ENCODE measurements at places on chromosomes 3 and 15.

DNA sequence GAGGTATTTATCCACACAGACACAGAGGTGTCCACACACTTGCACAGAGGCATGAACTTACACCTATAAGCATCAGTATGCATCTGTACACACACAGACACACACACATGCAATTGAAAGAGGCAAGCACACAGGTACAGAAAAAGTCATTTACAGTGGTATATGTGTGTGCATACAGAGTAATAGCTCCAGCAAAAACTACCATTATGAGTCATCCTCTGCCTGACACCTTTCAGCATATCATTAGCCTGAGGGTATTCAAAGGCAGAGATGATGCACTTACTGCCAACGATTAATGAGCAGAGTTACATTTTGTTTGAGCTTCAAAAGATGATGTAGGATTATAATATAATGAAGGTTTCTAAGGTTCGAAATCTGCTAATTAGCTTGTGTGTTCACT lies 100.3 kb upstream of the TPRG1 start:
- no peak for DNase-seq

GRCh38 chr3:34363881-34364280 lies 565.5 kb downstream of the PDCD6IP start:
- no peak for DNase-seq

- DNase-seq, result no peak
Observed at GRCh38 chr3:177349384-177349783, 152.1 kb upstream of the TBL1XR1 start.

DNA sequence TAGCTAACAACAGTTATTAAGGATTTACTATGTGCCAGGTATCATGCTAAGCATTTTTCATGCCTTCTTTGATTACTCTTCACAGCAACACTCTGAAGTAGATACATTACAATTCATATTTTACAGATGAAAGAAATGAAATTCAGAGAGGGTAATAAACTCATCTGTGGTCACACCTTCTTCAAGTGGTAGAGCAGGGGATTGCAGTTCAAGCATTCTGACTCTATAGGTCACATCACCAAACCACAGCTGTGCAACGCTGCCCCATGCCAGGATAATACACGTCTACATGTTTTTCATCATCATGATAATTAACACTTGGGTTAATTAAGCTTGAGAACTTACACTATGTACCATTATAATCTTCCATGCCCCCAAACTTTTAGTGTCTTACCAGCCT lies 98.5 kb downstream of the LRRC3B start:
- DNase-seq, result no peak

- peak; percentile 27 for DNase-seq
Observed at GRCh38 chr3:195441992-195442572, 738 bp downstream of the ACAP2 start.

GRCh38 chr15:64970698-64971097 lies 19.0 kb downstream of the SPG21 start:
- no peak for DNase-seq

DNA sequence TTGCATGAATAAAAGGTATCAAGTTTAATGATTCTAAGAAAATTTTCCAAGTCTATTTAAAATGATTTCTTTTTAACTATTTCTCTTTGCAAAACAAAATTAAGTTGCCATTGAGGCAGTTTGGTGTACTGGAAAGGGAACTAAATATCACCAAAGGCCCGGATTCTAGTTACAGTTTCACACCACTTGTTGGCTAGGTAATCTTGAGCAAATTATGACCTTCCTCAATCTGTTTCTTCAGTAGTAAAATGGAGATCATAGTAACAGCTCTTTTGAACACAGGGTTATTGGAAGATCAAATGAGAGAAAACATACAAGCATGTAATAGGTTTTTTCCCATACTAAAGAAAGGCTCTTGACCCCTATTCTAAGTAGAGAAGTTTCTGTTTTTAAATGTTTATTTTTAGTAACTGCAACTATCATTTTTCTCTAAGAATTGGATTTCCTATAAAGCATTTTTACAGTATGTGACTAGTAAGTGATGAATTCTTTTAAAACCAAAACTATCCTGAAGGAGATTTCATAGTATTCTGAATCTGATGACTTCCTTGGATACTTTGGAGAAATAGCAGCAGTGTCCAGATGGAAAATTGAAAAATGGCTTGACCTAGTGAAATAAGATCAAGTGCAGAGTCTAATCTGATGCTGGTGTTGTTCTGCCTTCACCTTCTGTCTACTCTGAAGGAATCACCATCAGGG lies 15.7 kb downstream of the SCAANT1 start:
- DNase-seq, result no peak

- DNase-seq, result no peak
Observed at GRCh38 chr3:101941318-101942040, 92.2 kb downstream of the NFKBIZ start.

GRCh38 chr3:97059168-97059567 lies 244.8 kb downstream of the EPHA6 start:
- no peak for DNase-seq

- no peak for DNase-seq
Observed at GRCh38 chr15:44069489-44069888, 125.6 kb downstream of the FRMD5 start.

DNA sequence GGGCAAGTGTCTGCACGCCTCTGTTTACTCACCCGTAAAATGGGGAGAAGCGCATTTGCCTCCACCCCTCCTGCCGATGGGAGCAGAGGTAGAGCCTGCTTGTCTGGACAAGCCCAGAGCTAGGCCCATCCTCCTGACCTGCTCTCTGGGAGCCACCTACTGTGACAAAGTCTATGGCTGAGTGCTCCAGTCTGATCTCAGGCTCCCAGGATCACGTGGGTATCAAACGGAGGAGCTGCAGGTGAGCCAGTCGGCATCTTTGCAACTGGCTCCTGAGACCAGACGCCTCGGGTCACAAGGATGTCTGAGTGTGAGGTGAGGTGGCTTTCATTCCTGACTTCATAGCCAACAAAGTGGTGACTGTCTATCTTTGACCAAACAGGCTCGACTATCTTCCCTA lies 2.1 kb upstream of the ALDH1A3 start:
- DNase-seq, result no peak

- no peak for DNase-seq
Observed at GRCh38 chr3:178840586-178840985, 231.0 kb downstream of the ZMAT3 start.

DNA sequence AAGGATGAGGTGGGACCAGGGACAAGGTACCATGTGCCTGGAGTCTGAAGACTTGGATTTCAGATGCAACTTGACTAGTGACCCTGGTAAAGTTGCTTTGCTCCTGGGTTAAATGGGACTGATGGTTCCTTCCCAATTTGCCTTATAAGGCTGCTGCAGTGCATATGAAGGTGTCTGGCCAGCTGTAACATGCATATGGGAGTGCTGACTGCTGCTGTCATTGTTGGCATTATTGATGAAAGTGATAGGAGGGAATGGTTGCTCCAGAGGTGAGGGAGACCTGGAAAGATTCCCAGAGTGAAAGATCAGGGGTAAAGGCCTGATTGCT lies 20.5 kb downstream of the CYP8B1 start:
- DNase-seq, result no peak

DNA sequence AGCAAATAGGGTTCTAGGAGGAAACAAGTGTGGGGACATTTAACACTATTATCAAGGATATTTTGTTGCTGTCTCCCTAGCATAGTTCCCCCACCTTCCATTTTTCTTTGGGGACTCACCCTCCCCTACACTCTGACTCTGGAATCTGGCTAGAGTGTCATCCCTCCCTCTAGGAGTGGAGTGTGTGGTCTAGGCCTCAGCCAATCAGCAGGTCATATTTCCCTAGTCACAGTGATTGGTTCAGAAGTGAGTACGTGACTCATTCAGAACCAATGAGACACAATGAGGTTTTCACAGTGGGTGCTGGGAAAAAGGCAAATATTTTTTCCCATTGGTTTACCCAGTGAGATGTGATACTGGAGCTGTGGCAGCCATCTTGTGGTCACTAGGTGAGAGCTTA lies 234.4 kb downstream of the SHQ1 start:
- no peak for DNase-seq

DNA sequence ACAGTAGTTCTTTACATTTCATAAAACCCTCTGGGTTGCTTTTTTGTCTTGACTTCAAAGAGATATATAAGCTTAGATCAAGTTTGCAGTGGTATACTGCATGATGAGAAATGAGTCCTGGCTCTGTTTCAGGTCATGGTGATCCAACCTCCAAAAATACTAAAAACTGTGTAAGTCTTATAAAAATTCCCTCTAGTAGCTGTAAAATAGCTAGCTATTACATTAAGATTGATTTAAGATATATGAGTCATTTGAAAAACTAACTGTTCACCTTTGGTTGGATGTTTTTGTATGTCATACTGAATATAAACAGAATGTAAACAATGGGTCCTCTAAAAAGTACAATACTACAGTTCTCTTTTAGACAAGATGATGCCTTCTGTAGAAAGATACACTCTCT lies 879.2 kb downstream of the ROBO1 start:
- DNase-seq, result no peak

DNA sequence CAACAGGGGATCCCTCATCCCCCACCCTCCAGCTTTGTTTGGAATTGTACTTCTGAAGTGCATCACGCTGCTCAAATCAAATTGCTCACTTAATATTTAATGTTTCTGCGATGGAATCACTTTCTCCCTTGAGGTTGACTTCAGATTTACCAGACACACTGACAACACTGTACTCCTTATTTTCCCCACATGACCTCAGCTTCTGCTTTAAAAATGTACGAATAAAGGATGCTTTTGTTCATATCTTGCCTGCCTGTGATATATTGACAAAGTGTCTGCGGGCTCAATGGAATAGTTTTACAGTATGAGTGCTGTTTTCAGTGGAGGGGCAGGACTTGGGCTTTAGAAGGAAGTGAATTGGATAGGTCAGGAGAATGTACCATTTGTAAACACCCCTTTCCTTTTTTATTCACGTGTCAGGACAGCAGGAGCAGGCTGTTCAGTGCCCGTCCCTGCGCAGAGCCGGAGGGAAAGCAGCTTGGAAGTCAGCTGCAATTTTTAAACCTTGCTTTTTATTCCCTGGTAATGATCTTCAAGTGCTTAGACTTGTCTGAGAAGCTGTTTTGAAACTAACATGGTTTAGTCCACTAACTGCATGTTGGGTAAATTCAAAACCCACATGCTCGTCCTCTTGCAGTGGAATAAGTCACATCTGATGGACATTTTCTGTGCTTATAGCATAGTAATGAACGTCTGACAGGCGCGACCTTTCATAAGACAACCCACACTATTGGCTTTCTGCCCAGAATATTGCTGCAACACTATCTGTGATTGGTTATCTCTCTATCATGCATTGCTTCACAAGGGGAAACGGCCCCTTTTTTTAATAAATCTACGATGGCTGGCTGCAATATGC lies 29.9 kb downstream of the MBNL1 start:
- peak; percentile 1 for DNase-seq

DNA sequence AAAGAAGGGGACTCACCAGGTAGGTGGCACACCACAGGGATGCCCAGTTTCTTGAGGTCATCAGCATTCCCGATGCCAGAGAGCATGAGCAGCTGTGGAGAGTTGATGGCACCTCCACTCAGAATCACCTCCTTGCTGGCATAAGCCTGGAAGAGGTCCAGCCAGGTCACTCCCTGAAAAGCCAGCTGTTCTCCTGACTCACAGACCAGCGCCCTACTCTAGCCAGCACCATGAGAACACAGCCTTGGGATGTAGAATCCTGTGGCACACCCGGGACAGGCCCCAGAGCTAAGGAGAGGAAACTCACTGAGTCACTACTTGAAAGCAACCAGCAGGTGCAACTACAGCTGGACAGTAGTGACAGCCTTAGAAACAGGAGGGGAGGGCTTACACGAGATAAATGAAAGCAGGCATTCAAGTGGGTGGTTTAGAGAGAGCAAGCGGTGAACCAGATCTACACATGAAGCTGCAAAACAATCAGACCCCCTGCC lies 24.5 kb downstream of the CHDH start:
- no peak for DNase-seq

GRCh38 chr3:45366290-45366689 lies 22.1 kb upstream of the LARS2 start:
- DNase-seq, result no peak

DNA sequence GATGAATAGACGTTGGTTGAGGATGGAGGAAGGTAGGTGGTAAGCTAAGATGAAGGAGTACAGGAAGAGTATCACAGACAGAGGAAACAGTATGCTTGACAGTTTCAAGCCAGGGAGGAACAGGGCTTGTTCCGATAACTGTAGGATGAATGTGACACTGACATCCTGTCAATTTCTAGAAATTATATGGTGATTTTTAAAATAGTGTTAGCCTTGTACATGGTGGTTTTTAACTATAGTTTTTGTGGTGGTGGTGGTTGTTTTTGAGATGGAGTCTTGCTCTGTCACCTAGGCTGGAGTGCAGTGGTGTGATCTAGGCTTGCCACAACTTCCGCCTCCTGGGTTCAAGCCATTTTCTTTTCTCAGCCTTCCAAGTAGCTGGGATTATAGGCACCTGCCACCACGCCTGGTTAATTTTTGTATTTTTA lies 92.8 kb downstream of the FNDC3B start:
- no peak for DNase-seq

GRCh38 chr3:177481329-177481728 lies 284.0 kb upstream of the TBL1XR1 start:
- DNase-seq, result no peak

GRCh38 chr3:135755330-135756105 lies 210.0 kb upstream of the PPP2R3A start:
- DNase-seq, result no peak

DNA sequence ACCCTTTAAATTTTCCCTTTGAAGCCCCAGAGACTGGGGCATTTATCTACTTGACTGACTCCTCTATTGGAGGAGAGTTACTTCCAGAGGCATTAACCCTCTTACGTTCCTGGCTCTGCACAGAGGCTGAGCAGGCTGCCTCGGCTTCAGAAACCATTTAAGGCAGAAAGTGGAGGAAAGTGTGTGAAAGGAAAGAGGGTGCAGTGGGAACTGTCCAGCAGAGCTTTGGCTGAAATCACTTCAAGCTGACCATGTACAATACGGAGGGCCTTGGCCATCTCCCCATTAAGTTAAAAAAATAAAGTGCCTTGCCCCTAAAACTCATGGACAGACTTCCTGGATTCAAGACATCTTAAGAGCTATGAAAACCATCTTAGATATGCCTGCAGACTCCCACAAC lies 238.7 kb downstream of the SV2B start:
- no peak for DNase-seq

DNA sequence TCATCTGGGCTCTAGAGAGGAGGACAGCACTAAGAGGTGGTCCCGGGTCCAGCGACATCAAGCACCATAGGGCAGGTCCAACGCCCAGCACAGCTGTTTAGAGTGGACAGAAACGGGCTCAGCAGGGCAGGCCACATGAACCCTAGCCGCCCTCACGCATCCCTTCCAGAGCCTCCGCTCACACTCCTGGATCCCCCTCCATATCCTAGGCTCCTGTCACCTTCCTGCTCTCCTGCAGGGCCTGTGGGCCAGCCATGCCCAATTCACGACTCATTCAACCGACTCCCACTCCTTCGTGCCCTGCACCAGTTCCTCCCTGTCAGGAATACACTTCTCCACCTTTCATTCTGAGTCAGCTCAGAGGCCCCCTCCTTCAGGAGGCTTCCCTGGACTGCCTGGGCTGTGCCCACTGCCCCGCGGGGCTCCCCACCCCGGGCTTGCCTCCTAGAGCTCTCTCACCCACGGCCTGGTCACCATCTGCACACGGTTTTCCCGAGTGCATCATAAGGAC lies 90.2 kb downstream of the LINGO1 start:
- no peak for DNase-seq

- no peak for DNase-seq
Observed at GRCh38 chr3:37858742-37859141, 2.9 kb upstream of the CTDSPL start.

- DNase-seq, result no peak
Observed at GRCh38 chr15:99536422-99537040, 29.3 kb upstream of the MEF2A start.
